ENCODE measurements at places on chromosomes 2 and 18.

GRCh38 chr2:57981083-57981768 lies 65.4 kb upstream of the VRK2 start:
- no peak for DNase-seq

GRCh38 chr2:28477645-28478044 lies 18.2 kb upstream of the PLB1 start:
- no peak for DNase-seq

DNA sequence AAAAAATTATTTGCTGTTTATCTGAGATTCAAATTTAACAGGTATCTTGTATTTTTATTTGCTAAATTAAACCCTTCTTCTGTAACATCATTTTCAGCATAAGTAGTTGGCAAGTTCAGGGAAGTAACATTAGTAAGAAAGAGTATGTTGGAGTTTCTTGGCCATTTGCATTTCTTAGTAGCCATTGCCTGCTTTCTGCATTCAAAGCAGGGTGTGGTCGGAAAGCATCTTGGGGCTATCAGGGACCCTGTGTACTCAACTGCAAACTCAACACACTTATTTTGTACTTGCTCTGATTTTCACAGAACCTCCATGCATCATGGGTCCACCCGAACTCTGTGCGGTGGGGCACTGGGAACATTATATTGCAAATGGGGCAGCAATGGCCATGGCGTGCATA lies 30.4 kb upstream of the REV1 start:
- no peak for DNase-seq

DNA sequence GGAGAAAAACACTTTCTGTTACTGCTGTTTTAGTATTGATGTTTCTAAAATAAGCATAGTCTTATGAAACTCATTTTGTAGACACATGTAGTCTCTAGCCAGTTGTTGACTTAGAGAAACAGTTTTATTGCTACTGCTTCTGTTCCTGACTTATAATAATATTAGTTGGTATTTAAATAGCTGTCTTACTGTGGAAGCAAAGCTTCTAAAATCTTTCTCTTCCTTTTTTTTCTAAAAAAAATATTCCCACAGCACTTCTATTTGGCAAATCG lies 121.8 kb downstream of the MTX2 start:
- DNase-seq = no peak

GRCh38 chr18:48024881-48025660 lies 94.6 kb upstream of the SMAD2 start:
- DNase-seq = no peak

DNA sequence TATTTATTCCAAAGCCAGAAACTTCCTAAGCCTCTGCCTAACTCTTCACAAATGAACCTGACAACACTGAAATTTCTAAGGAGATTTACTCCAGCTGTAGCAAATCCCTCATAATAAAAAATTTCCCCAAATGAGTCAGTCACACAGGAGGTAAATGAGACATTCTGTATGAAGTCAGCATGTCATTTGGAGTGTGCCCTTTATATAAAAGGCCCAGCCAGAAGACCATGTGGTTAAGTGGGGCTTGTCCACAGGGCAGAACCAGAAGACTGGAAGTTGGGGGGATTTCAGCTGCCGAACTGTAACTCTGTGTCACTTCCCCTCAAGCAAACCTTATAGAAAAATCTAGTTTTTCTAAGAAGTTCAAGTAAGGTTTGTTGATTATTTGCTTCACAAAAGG lies 30.2 kb downstream of the NRP2 start:
- DNase-seq = no peak

GRCh38 chr2:236359426-236360045 lies 95.3 kb upstream of the ASB18 start:
- DNase-seq = no peak

GRCh38 chr2:27622921-27623384 lies 5.9 kb downstream of the CCDC121 start:
- no peak for DNase-seq

DNA sequence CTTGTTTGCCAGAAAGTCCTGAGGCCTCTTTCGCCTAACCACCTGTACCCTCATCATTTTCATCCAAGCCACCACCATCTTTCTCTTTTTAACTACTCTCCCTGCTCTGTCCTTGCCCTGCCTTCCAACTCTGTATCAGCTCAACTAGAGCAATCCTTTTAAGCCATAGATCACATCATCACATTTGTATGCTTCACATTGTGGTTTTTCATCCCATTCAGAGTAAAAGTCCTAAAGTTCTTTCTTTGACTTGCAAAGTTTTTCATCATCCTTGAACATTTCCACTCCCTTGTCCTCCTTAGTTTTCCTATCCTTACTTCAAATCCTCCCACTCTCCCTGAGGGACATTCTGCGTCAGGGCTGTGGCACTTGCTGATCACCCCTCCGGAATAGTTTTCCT lies 73.9 kb downstream of the SLC39A10 start:
- DNase-seq = no peak

DNA sequence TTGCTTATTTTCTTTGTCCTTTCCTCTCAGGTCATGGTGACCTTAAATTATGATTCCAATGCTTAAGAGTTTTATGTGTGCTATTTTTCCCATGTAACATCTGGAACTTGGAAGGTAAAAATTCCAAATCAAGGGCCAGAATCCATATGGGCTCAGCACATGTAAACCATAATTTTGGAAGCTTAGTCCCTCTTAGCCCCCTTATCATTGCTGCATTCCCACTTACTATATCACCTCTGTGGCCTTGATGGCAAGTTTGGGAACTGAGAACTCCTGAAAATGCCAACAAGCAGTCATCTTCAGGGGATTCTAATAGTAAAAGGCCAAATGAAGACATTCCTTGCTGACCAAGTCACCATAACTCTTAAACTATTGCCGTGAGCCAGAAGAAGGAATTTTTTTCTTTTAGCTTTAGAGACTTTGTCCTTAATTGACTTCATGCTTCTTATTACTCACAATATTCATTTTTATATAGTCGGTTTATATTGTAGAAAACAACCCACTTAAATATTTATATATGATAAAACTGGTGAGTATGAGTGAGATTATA lies 251.4 kb downstream of the SLC8A1 start:
- DNase-seq = no peak

GRCh38 chr2:134917888-134918525 lies 615 bp upstream of the CCNT2 start:
- no peak for DNase-seq

GRCh38 chr18:62128157-62128556 lies 58.7 kb downstream of the PIGN start:
- DNase-seq = no peak

- DNase-seq = no peak
Observed at GRCh38 chr18:31061945-31062344, 19.4 kb upstream of the DSC3 start.

GRCh38 chr2:30455114-30455738 lies 8.2 kb downstream of the LCLAT1 start:
- no peak for DNase-seq

DNA sequence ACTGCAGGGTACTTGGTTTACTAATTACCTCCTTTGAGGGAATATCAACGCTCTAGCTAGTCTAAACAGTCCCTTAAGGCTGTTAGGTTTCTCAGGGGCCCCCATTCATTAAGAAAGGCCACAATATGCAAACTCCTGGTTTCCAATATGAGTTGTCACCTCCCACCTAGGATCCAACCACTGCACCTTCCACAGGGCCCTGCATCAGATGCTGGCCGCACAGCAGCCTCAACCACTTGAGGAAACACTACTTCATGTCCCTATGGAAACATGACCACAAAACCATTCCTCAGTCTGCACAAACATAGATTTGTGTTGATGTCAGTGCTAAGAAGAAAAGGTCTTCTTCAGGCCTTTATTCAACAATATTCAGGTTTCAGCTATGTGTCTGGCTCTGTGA lies 40.9 kb downstream of the STAT4 start:
- no peak for DNase-seq

GRCh38 chr2:127516041-127516762 lies 10.1 kb downstream of the IWS1 start:
- no peak for DNase-seq

All from activated CD4-positive, alpha-beta T cell treated with anti-CD3 and anti-CD28 coated beads, Interleukin-2, Interleukin-4, amounts not matched to agents 100 ng/mL and 50 ng/mL, durations not matched to agents 16 hours and 8 hours (primary cell).